ENCODE measurements at places on chromosomes 12 and 14. TPM values are rescaled to one million over a fixed set of nuclear protein-coding genes. Genes with fewer than 3 reads are reported as not detected.

DNA sequence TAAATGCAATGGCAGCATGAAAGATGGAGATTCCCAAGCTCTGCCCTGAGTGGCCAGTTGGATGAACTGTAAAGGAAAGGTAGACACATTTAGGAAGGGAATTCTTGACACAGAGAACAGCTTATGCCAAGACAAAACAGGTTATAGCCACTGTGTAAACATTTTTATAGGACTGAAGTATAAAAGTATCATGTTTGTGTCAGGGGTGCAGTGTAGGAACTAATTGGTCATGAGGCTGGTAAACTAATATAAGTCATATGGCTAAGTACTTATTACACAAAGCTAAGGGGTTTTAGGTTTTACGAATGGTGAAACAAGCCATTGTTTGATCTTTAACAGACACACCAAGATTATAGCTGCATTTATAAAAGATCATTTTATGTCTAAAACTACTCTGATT lies 207.7 kb upstream of the SLC16A7 start:
- DNase-seq = no peak

DNA sequence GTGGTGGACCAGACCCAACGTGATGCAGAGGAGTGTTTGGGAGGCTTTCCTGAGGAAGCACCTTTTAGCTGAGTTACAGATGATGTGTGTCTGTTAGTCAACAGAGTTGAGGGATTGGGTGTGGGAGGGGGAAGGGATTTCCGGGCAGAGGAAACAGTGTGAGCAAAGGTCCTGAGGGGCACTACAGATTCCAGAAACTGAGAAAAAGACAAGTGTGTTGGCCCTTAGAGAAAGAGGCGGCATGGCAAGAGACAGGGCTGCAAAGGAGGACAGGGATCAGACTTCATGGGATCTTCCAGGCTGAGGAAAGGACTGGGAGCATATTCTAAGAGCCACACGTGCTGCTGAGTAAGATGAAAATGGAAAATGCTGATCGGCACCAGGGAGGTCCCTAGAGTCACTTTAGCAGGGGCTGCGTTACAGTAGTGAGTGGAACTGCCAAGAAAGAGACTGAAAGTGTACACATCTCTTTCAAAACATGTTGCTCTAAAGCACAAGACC lies 9.4 kb upstream of the RPS6KL1 start:
- DNase-seq = no peak

Gene TCL1B
- total RNA-seq = not detected

- DNase-seq = no peak
Measured at GRCh38 chr12:123805173-123805572, 43.1 kb downstream of the DNAH10 start.

DNA sequence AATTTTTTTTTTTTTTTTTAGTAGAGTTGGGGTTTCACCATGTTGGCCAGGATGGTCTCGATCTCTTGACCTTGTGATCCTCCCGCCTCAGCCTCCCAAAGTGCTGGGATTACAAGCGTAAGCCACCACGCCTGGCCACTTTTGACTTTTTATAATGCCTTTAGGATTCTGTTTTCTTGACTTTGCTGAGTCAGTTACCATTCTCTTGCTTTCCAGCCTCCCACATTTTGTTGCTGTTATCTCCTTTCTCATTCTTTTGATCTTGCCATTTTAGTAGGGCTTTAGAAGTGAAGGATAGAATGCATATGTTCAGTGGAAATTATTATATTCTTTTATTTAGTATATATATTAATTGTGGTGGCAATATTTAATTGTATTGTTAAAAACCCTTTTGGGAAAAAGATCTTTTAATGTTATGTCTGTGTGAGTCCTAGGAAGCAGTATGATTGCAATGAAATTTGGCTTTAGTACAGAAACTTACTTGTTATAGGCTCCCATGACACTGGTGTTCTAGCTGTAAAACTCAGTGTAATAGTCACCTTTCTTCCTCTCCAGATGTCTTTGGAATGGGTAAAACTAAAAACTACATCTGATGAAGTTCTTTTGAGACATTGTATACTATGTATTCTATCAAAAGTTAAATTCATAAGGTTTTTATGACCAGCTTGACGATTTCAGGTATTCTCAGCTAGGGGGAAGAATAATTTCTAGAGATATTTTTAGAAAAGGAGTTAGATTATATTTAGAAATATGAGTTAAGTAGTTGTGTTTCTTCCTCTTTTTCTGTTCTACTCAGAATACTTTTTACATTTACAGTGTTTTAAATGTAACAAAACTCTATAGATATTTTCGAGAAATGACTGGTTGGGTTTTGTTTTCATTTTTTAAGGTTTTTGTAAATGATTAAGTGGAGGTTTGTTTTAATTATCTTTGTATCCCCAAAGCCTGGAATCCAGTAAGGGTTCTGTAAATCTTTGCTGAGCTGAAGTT lies 74.7 kb downstream of the APAF1 start:
- no peak for DNase-seq

Gene RD3L
- not detected for total RNA-seq

DNA sequence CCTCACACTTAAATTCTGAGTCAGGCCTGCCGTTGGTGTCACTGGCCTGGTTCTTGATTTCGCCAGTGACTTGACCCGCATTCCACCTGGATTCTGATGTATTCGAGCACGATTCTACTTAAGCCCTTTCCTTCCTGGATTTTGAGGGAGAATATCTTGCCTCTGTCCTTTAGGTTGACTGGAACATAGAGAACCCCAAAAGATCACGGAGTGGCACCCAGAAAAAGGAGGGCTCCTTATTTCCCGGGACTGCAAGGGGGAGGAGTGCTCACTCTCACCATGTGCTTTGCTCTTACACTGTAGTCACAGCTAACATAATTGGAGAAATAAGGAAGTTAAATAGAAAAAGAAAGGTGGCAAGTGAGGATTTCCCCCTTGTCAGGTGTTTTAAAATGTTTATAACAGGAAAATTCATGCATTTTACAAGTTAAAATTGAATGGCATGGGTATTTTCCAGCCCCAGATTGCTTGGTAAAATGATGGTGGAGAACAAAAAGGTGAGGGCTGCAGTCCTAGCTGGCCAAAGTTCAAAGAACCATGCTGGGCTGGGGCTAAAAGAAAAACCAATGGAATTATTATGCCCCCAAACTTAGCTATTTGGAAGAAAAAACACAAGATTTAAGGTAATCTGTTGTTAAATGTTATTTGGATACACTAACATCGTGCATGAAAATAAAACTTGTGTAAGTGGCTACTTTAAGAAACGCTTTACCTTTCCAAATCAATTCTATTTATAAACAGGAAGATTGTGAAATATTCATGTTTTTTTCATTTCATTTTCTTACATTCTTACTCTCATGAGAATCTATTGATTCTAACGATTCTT lies 8.9 kb downstream of the FOXA1 start:
- DNase-seq = no peak

GRCh38 chr14:75885829-75886228 lies 96.0 kb downstream of the TGFB3 start:
- DNase-seq = no peak

DNA sequence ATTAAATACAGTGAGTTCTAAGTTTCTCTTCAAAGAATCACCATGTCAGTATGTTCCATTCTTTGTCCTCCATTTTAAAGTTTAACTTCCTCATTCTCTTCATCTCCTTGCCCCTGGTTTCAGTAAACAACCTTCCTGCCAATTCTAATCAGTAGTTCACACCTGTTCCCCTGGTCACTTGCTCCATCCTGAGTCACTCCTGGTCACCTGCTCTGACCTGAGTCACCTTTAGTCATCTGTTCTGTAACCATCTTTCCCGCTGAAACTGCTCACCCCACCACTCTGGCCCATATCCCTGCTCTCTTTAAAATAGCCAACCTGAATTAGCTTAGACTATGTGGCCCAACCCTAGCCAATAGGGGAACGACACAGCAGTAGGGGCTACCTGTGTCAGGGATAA lies 1447.4 kb upstream of the TMEM132C start:
- no peak for DNase-seq

DNA sequence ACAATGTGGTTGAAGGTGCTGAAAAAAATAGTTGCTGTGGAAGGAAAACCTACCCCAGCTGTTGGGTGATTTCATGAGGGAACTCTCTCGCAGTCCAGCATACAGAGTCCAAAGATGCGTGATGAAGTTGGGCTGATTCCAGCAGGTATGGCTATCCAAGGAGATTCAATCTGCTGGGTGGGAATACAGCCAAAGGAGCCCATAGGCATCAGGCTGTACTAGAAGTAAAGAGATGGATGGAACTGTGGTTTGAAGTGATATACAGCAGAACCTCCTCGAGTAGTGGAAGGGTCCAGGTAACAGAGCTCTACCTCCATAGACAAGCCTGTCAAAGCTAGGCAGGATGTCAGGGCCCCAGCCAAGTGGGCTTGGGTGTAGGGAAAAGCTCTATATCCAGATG lies 11.5 kb upstream of the TMTC2 start:
- DNase-seq = peak; percentile 63
